ENCODE measurements at places on chromosomes 4 and X.

- no peak for DNase-seq
Measured at GRCh38 chrX:118723376-118723775, 4.0 kb upstream of the IL13RA1 start.

GRCh38 chr4:110527156-110527555, 51.2 kb downstream of the ENPEP start:
- no peak for DNase-seq

DNA sequence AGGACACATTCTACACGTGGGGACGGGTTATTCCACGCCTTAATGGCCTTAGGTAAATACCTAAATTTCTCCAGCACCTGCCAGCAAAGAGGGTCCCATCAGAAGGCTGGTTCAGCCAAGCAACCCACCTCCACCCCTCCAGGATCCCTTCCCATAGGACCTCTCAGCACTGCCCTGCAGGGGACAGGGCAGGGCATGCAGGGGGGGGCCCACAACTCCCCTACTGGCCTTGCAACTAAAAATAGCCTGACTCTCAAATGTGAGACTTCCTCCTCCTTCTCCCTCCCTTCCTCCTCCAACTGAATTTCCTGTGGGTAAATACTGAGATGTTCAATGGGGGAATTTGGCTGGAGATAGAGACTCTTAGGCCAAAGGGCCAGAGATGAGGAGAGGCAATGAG, 6.3 kb downstream of the LAS1L start:
- DNase-seq: no peak

DNA sequence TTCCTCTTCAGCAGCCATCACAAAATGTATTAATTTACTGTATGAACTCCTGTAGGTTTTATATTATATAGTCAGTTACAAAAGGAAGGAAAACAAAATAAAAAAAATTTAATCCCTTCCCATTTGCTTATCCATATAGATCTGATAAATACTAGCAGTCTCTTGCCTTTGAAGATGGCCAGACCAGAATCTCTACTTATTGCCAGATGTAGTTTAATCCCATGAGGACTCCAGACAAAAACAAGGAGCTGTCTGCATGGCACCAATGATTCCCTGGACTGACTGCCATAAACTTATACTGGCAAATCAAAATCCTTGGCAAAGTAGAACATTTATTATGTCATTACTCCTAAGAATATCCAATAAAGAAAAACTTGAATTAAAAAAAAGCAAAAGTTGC, 223.3 kb upstream of the MAB21L2 start:
- no peak for DNase-seq

DNA sequence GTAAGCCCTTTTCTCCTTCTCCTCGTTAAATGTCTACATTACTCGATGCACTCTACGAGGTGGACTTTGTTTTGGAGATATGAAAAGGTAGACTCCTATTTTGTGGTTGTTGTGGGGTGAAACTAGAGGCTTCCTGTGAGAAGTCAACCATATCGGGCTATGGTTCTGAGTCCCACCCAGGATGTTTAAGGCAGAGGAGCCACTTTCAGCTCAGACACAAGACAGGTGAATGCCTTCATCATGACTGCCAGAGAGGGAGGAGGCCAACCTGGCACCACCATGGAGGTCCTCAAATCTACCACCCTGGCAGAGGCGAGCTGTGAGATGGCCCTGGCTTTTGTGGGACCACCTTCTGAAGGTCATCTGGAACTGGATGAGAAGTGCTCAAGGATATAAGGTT, 154.4 kb upstream of the KLF3 start:
- peak; percentile 41 for DNase-seq

- peak; percentile 76 for DNase-seq
Measured at GRCh38 chrX:100625985-100626491, 10.6 kb downstream of the TSPAN6 start.

DNA sequence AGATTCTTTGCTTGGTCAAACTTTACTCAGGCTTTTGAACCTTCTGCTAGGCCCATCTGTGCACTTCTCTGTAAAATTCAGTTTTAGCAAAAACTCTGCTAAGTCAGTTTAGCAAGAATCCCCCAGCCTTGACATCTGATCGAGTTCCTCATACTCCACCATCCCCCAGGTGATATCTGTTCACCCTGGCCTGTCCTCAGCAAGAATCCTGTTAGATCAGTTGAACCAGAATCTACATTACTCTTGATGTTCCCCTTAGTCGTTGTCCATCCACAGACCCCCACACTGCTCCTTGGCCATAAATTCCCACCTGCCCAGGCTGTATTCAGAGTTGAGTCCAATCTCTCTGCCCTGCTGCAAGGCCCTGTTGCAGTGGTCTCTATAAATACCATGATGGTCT, 162.6 kb downstream of the ZNF674 start:
- no peak for DNase-seq

- DNase-seq: no peak
Measured at GRCh38 chrX:140467211-140467610, 37.7 kb downstream of the SOX3 start.

- DNase-seq: no peak
Measured at GRCh38 chr4:73860181-73860580, 7.1 kb downstream of the PF4V1 start.

- DNase-seq: no peak
Measured at GRCh38 chrX:71955530-71956120, 45.0 kb downstream of the NHSL2 start.

- DNase-seq: no peak
Measured at GRCh38 chrX:7252013-7252610, 104.2 kb upstream of the PUDP start.

GRCh38 chr4:76434901-76435527, at the start of gene SHROOM3:
Gene SHROOM3 (plus strand): TSS chr4:76435229. CDS start chr4:76436053, 824 bp downstream.
- no peak for DNase-seq

- DNase-seq: peak; percentile 83
Measured at GRCh38 chrX:73851014-73852009, 288.3 kb downstream of the CHIC1 start.

GRCh38 chrX:38880296-38880854, 79.1 kb downstream of the MID1IP1 start:
- no peak for DNase-seq

- DNase-seq: no peak
Measured at GRCh38 chrX:134631426-134632346, 26.6 kb downstream of the PLAC1 start.

GRCh38 chrX:1465286-1466231, 12.8 kb upstream of the ASMTL start:
- DNase-seq: no peak

GRCh38 chr4:73646117-73646516, 25.9 kb upstream of the RASSF6 start:
- DNase-seq: no peak

DNA sequence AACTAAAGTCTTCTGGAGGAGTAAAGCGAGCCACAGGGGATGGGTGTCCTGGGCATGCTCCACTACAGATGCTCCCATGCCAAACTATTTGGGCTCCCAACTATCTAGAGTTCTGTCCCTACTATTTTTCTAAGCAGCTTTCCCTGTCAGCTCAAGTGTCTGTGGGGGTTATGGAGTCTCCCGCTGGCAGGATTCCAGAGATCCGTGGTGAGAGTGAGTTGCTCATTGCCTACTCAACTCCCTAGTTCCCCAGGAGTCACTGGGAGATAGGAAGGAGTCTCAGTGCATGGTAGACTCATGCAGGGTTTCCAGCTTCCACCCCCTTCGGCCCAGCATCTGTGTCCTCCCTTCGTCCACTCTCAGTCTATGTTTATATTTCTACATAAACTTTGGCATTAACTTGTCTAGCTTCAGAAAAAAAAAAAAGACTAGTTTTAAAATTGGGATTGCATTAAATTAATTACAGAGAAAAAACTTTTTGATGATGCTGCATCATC, 55.1 kb upstream of the INPP4B start:
- DNase-seq: no peak

DNA sequence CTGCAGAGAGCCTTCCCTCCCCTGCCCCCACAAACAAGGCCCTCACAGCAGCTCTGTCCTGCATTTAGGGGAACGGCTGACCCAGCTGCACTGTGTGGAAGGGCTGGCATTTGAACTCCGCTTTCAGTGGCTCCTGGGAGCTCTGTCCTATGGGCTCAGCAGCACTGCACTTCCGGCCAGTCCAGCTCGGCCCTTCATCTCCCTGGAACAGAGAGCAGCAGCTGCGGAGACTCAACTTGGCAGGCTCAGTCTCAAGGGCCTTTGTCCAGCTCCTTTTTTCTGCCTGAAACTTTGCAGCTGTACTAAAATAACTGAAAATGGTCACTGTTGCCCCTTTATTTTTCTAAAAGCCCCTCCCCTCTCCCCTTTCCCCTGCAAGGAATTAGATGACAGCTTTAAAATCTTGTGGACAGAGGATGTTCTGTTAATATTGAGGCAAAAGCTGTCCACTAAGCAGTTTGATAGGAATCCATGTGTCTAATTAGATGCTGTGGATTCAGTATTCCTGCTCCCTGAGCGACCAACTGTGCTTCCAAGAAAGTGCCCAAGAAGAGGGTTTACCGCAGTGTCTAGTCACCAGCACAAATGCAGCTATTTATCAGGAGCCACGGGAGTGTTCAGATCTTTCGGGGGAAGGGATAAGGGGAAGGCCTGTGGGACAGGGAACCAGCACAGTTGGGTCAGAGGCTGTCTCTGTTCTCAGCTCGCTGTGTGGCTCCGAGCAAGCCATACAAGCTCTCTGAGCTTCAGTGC, 133.1 kb downstream of the AFAP1 start:
- DNase-seq: no peak

DNA sequence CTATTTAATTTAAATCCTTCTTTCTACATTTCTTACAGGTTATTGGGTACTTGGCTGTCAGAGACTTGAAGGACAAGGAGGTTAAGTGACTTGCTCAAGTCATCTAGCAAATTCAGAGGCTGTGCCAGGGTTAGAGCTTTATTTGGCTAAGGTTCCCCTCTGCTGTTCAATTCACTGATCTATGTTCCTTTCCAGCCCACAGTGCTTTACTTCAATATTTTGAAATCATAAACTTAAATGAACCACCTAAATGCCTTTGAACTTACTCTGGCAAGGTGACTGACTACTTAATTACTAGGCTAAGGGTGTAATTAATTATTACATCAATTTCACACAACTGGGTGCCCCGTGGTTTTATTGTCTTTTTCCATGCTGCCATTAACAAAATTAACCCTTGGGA, 288.7 kb downstream of the CAMK2D start:
- no peak for DNase-seq

Data from GM06990 (cell line).